ENCODE measurements at places on chromosomes 6 and 20.

- no peak for DNase-seq
Observed at GRCh38 chr20:23232219-23232581, 118.4 kb upstream of the NXT1 start.

GRCh38 chr6:32665661-32666060 is 796 bp downstream of the HLA-DQB1 start:
- no peak for DNase-seq

DNA sequence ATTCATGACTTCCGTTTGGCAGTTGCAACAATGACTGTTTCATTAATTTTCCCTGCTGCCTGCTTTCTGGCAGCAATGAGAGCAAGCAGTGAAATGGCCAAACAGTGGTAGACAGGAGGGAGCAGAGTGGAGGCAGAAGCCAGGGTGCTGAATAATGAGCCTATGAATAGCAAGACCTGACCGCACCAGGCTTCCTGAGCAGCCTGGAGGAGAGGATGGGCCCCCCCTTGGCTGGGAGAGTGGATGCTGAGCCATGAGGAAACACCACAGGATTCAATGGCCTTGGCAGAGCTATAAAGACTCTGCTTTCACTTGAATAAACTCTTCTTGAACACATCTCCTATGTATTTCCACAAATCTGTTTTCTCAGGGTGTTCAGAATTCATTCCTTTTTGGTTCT is 68.1 kb upstream of the SNRPB2 start:
- no peak for DNase-seq

DNA sequence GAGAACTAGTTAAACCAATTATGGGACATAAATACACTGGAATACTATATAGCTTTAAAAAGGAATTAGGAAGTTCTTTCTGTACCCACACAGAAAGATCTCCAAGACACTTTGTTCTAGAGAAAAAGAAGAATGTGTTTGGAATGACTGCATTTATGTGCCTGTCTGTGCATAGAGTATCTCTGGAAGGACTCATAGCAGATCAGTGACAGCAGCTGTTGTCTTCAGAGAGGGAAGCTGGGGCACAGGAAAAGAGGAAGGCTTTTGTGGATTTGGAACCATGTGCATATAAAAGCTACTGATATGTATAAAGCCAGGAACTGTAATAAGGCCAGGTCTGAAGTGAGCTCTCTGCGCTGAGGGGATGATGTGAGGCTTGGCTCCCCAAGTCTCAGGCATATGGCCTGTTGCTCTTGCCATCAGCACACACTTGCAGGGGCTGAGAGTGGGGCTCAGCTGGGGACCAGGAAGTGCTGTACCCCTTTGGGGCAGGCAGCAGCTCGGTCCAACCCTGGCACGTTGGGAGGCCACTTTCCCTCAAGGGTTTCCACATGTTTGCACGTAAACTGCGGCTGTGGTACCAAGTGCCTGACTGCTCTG is 31.8 kb upstream of the CCDC167 start:
- DNase-seq = peak; percentile 58

- no peak for DNase-seq
Observed at GRCh38 chr6:122754191-122754731, 25.3 kb upstream of the FABP7 start.

GRCh38 chr20:62318400-62319345 is 15.9 kb downstream of the ADRM1 start:
- no peak for DNase-seq

DNA sequence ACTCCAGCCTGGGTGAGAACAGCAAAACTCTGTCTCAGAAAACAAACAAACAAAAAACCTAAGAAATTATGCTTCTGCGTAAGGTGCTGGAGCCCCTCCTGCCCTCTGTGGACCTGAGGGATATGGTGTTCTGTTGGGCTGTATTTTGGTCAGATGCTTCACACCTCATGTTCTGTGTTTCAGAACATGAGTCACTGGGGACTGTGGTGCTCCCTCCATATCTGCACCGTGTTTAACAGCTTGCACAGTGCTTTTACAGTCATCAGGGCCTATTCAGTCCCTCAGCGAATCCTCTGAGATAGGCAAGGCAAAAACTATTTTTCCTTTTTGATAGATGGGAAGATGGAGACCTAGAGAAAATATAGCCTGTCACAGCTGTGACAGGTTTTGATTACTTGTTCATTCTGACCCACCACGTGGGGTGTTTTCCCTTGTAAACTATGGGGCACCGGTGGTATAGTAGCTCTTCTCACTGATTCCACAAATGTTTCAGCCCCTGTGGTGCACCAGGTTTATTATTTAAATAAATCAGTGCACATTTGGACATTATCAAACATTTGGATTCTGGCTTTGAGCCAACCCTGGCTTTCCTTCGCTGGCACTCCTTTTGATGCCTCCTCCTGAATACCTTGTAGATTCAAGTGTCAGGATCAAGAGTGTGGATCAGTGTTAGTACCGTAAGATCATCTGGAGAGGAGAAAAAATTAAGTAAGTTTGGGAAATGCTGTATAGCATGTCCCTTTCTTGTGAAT is 9.6 kb downstream of the TTPAL start:
- no peak for DNase-seq

GRCh38 chr6:66376001-66376400 is 669.0 kb upstream of the EYS start:
- peak; percentile 3 for DNase-seq

- no peak for DNase-seq
Observed at GRCh38 chr20:22387452-22387851, 196.9 kb downstream of the FOXA2 start.

DNA sequence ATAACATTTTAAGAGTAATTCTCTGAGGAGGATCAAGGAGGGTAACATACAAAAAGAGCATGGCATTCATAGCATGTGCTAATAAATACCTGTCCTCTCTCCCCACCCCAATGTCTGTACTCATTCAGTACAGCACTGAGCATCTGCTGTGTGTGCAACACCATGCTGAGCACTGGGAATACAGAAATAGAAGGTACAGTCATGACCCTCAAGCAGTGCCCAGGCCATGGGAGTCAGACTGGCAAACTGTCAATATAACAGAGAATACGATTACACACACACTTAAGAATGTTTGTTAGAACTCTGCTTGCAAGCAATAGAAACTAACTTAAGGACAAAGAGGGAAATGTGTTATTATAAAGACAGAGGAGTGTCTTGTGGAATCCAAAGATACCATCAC is 24.7 kb upstream of the ZFAND3 start:
- peak; percentile 81 for DNase-seq

- peak; percentile 93 for DNase-seq
Observed at GRCh38 chr20:40565001-40565681, 123.9 kb downstream of the MAFB start.
